ENCODE measurements at places on chromosomes 7 and 10.

- no peak for DNase-seq
Measured at GRCh38 chr10:127618797-127619196, 69.7 kb downstream of the NPS start.

DNA sequence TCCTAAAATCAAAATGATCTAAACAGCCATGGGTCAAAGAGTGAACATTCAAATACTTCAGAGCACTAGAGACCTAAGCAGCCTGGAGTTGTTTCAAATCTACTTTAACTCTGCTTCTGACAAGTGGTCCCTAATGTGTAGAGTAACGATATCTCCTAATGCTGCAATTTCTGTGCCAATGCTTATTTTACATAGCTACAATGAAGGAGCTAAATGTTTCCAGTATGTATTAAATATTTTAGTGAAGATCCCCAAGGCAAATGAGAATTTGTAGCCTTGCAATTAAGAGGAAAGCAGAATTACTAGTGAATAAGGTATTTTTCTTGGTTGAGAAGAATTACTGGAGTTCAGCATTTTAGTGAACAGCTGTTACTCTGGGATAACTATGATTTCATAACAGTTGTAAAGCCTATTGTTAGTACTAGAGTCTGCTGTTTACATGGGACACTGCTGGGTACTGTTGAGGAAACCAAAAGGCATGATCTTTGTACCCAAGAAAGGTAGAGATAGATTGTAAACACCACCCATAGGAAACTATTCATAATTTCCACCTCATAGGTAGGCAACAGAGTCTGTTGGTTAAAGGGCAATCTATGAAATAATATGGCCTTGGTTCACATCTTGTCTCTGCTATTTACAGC is 271.9 kb downstream of the PLXDC2 start:
- no peak for DNase-seq

DNA sequence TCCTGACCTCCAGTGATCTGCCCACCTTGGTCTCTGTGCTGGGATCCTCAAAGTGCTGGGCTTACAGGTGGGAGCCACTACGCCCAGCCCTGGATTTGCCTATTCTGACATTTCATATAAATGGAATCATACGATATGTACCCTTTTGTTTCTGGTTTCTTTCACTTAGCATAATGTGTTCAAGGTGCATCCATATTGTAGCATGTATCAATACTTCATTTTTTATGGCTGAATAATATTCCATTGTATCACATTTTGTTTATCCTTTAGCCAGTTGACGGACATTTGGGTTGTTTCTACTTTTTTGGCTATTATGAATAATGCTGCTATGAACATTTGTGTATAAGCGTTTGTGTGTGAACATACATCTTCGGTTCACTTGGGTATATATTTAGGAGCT is 4.8 kb upstream of the HILPDA start:
- no peak for DNase-seq

- no peak for DNase-seq
Measured at GRCh38 chr10:61286686-61287085, 166.5 kb downstream of the TMEM26 start.

- no peak for DNase-seq
Measured at GRCh38 chr10:34589275-34589674, 225.8 kb downstream of the PARD3 start.

GRCh38 chr7:32039000-32039756 is 31.0 kb downstream of the PDE1C start:
- DNase-seq, result no peak
